SW 1271 (cell line): ENCODE measurements at places on chromosomes 11 and 22.

DNA sequence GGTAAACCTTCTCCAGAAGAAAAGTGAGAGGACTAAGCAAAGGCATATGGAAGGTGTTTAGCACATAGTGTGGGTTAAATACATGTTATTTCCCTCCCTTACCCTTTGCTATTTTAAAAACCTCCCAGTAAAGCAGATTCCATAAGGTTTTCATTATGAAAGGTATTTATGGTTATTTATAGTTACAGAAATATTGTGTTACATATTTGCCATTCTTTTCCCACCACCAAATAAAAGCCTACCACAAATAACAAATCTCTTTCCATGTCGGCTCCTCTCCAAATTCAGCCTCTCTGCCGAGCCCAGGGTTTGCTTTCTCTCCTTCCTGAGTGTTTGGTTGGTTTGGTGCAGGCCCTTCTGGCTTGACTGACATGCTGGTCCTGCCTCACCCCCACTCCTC, 64.4 kb downstream of the INSC start:
- DNase-seq, result no peak

DNA sequence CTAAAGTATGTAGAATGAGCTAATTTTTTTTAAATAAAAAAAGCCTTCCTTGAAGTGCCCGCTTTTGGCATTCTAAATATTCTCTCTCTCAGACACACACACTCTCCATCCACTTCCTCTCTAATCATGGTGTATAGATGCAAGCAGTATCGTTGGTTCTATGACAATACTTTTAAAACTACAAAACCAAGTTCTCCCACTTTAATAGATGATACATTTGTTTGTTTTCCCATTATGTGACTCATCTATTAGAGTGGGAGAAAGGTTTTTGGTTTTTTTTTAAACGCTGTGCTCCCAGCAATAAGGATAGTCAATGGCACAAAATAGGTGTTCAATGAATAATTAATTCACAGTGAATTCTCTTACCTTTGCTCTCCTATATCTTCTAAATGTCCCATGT, 44.6 kb downstream of the FZD4 start:
- DNase-seq, result no peak

DNA sequence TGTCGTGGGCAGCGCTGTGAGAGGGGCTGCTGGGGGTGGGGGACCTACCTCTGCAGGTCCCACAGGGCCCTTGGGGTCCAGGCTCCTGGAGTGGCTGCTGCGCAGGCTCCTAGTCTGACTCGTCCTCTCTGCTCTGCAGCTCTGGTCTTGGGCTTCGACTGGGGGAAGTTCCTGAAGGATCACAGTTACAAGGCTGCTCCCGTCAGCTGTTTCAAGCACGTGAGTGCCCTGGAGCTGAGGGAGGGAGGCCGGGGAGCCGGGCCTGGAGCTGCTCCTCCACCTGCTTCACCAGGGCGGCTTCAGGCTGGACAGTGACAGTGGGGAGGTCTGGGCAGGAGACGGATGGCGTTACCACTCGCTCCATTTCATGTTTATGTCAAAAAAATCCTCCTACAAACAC, 11.9 kb downstream of the L3MBTL2 start:
- no peak for DNase-seq

DNA sequence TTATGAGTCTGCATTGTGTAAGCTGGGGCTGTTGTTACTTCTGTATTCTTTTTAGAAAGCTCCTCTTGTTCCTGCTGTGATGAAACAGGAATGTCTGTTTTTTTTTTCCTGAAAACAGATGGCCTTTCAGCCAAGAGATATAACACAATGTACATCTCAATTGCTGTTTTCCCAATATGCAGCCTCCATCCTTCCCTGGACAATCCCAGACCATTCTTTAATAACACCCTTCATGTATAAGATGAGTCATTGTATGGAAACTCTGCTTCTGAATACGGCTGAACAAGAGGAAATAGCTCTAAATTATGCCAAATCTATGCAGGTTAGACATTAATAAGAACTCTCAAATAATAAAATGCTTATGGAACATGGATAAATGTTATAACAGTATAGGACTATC, 60.2 kb upstream of the LRRC4C start:
- no peak for DNase-seq

DNA sequence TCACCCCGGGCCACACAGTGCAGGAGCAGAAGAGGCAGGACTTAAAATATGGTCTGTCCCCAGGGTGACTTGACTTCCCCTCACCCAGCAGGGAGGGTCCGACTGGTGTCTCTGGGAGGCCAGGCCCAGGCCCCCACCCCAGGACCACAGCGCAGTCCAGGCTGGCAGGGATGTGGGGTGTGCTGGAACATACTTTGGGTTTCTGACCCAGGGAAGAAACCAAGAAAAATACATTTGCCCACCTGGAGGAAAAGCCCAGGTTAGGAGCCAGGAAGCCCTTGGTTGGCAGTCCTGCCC, 5.2 kb downstream of the C1QTNF6 start:
- no peak for DNase-seq

- no peak for DNase-seq
Observed at GRCh38 chr22:20354238-20354975, 34.5 kb upstream of the DGCR6L start.

- no peak for DNase-seq
Observed at GRCh38 chr11:111376181-111376871, 2.7 kb downstream of the POU2AF1 start.

DNA sequence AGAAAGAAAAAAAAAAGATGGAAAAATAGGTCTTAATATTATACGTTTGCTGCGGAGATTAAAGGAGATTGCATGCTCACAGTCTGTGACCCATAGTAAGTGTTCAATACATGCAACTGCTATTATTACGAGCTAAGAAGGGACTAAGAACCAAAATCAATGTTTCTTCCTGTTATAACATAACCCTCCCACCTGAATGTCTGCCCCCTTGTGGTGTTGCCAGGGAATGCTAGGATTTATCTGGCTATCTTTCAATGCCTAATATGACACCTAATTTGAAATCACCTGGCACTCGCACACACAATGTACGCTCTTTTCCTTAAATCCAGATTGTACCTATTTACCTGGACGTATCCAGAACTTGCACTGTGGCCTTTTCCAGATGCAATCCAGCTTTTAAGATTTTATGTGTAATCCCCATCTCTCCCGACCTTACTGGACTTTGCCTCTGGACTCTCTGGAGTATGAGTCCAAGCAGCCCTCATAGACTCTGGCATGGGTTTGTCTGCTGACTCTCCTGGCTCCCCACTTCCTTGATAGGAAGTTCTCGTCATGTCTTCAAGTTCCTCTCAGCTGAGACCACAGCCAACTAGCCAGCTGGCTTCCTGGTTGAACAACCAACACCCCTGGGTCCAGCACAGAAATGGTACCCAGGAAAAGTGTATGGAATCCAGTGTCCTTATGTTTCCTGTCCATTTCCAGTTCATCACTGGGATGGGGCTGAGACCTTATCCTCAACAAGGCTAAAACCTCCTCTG, 151.5 kb downstream of the CCDC34 start:
- no peak for DNase-seq

- DNase-seq, result no peak
Observed at GRCh38 chr22:21681566-21682370, 16.0 kb downstream of the PPIL2 start.
